T47D (cell line): ENCODE measurements at places on chromosomes 2 and 18.
A peak's percentile ranks its signal among the peaks of the same experiment; 100 is the strongest.

GRCh38 chr2:205721057-205721449 is 38.8 kb downstream of the NRP2 start:
- DNase-seq: no peak

- DNase-seq: peak; percentile 48
Observed at GRCh38 chr2:24228470-24228869, 53.6 kb downstream of the FAM228A start.

DNA sequence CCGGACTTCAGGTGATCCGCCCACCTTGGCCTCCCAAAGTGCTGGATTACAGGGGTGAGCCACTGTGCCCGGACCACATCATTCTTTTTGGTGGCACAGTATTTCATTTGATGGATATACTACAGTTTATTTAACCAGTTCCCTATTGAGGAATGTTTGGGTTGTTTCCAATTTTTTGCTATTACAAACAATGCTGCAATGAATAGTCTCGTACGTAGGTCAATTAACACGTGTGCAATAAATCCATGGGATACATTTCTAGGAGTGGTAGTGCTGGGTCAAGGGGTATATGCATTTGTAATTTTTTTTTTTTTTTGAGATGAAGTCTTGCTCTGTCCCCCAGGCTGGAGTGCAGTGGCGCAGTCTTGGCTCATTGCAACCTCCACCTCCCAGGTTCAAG is 28.4 kb upstream of the XPO1 start:
- peak; percentile 2 for DNase-seq

DNA sequence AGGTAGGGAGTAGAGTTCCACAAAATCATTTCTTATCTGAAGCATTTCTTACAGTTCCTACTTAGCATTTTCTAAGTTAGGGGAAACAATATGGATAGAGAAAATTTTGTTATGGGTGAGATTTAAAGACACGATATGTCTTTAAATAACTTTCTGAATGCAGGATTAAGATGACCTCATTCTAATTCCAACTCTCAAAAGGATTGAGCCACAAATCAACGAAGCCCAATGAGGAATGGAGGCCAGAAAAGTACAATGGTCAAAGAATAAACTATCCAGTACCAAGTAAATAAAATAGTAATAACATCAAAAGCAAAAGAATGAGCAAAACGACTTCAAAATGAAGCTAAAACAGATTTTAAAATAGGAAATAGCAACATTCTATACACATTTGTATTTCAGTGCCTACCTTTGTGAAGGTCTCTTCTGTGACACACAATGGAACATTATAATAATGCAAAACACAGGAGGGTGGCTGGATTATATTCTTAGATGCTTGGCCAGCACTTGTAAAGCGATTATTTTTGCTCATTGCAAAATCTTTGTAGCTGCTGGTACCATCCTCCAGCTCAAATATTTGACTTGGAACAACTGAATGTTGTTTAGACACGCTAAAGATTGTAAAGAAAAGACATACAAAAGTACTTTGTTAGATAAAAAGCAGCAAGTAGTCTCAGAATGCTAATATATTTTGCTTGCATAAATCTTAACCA is 33.8 kb downstream of the HNRNPLL start:
- no peak for DNase-seq
